A549 treated with ZK216348 at 1 μM for 4 hours (cell line): ENCODE measurements at places on chromosomes 3 and 15. TPM values are rescaled to one million over a fixed set of nuclear protein-coding genes. Genes with fewer than 3 reads are reported as not detected.

The SI gene
- total RNA-seq, result not detected in 5 replicates

The SETD2 gene
- 18.1 to 24.9 TPM (median 19.8 TPM) in 5 replicates for total RNA-seq

The MUC20 gene
- total RNA-seq, result 0.38 to 1.1 TPM (median 0.65 TPM) in 5 replicates

The ST3GAL6 gene
- total RNA-seq, result 0.59 to 1.9 TPM (median 1.2 TPM) in 5 replicates

The LTK gene
- total RNA-seq, result 0.05 to 0.20 TPM (median 0.13 TPM) in 5 replicates

The TIGIT gene
- not detected in 5 replicates for total RNA-seq

The SUCNR1 gene
- 0.09 to 0.16 TPM (median 0.09 TPM) in 3 of 5 replicates, not detected in the others for total RNA-seq

The PLSCR1 gene
- 43.1 to 53.4 TPM (median 45.0 TPM) in 5 replicates for total RNA-seq

The EIF4G1 gene
- 221 to 295 TPM (median 267 TPM) in 5 replicates for total RNA-seq

The PPP1R14D gene
- total RNA-seq, result 0.24 to 0.41 TPM in 2 of 5 replicates, not detected in the others

The NECTIN3 gene
- total RNA-seq, result 14.3 to 30.4 TPM (median 23.0 TPM) in 5 replicates

The CCDC54 gene
- not detected in 5 replicates for total RNA-seq

The MIX23 gene
- total RNA-seq, result 46.5 to 103 TPM (median 49.9 TPM) in 5 replicates

The SRGAP3 gene
- total RNA-seq, result 0.49 to 0.98 TPM (median 0.79 TPM) in 5 replicates

The ACKR2 gene
- total RNA-seq, result 0.18 to 0.23 TPM in 2 of 5 replicates, not detected in the others

The CCDC9B gene
- 17.9 to 24.7 TPM (median 19.2 TPM) in 5 replicates for total RNA-seq

The GOLGA8J gene
- total RNA-seq, result not detected in 5 replicates

The CCRL2 gene
- 0.14 to 0.42 TPM (median 0.16 TPM) in 3 of 5 replicates, not detected in the others for total RNA-seq

The GPR87 gene
- total RNA-seq, result 1.3 to 3.1 TPM (median 2.0 TPM) in 5 replicates

The C3orf22 gene
- not detected in 5 replicates for total RNA-seq
